ENCODE measurements at places on chromosomes 12 and 14.

DNA sequence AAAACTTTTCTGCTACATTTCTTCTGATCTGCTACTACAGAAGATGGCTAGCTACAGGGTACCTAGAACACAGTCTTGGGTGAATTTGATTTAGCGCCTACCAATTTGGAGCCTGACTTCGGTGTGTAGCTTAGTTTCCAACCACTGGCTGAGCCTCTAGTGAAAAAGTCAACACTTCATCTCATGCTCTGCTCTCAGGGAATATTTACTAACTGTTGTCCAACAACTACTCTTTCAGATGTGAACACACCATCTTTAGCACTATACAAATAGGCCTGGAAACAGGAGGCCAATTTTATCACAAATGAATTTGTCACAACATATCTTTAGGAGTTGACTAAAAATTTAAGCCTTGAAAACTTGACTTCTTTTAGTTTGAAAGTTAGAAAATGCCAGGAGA, 167.9 kb downstream of the NELL2 start:
- no peak for DNase-seq

- no peak for DNase-seq
Measured at GRCh38 chr12:102642199-102642598, 161.8 kb upstream of the IGF1 start.

DNA sequence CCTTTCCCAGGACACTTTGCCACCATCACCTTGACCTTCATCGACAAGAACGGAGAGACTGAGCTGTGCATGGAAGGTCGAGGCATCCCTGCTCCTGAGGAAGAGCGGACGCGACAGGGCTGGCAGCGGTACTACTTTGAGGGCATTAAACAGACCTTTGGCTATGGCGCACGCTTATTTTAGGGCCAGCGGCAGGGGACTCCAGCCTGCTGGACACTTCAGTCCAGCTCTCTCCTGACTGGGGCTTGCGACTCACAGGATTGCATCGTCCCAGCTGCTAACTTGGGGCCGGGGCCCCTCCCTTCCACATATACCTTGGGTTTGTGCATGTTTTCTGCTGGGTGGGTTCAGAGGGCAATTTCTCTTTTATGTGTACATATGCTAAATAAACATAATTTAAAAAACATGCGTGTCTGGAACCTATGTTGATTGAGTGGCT, 11.2 kb downstream of the AHSA1 start:
- DNase-seq = no peak

DNA sequence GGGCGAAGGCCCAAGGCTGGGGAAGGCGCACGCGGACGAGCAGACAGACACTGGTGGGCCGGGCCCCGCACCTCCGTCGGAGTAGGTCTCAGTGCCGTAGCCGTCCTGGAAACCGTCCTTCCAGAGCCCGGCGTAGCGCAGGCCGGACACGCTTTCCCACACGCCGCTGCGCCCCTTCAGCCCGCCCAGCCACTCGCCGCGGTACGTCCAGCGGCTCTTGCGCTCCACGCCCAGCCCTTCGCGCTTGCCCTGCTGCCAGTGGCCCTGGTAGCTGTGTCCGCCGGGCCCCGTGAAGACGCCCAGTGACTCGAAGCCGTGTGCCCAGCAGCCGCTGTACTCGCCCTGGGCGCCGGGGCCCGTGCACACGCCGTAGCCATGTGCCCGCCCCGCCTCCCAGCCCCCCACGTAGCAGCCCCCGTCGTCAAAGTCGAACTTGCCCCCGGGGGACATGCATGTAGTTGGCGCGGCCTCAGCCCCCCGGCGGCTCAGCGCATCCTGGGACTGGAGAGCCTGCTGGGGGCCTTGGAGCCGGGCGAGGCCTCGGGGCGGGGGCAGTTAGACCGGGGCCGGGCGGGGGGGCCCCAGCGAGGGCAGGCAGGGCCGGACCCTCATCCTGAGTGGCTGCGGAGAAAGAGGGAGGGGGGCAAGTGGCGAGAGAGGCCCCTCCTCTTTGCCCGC, 1.4 kb downstream of the JPH4 start:
- no peak for DNase-seq

GRCh38 chr12:81668475-81668874, 90.7 kb downstream of the PPFIA2 start:
- no peak for DNase-seq

- DNase-seq = no peak
Measured at GRCh38 chr12:75964150-75964549, 67.4 kb downstream of the PHLDA1 start.

- no peak for DNase-seq
Measured at GRCh38 chr14:64926398-64926995, 12.2 kb downstream of the CHURC1 start.

GRCh38 chr14:61565181-61565580, 130.1 kb upstream of the HIF1A start:
- no peak for DNase-seq

DNA sequence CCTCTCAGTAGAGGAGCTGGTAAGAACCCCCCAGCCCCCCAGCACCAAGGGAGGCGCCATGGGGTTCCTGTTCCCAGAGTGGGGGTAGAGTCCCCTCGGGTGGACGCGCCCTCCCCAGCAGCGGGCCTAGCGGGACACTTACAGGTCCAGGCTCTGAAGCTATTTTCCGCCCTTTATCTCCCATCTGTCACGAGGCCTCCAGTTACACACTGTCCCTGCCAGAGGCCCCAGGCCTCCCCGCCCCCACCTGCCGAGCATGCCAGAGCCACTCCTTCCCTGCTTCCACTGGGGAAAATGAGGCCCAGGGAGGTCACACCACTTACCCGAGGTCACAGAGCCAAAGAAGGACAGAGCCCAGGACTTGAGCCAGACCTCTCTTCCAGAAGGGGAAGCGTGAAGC, 3.1 kb downstream of the C14orf180 start:
- DNase-seq = no peak

- DNase-seq = no peak
Measured at GRCh38 chr12:72346363-72346944, 74.3 kb downstream of the TRHDE start.

DNA sequence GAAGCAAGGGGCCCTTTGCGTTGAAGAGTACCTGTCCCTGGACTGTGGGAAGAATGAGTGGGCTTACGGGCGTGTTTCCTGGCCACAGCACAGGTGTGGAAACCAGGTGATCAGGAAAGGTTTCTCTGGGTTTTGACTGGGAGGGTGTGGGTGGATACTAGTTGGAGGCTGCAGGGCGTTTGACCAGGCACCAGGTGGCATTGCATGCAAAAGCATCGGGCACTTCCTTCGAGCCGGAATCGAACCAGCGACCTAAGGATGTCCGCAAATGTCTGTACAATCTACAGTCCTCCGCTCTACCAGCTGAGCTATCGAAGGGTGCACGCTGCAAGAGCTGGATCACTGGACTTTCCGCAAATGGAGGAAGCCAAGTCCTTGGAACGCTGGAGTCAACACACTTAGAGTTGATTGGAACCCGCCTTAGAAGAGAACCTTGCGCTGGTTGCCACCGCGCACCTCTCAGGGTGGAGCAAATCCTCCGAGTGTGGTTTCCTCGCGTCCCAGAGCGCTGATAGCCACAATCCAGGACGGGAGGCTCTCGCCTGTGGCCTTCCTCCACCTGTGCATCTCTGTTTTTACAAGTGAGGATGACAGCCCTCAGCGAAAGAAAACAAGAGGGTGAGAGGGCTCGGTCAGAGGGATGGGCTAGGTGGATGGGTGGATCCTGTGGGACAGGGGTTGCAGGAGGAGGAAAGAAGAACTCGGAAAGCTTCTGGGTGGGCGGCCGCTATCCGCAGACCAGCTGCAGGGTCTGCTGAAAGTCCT, 21.2 kb upstream of the RNASE4 start:
- DNase-seq = no peak

Data from GM19239 (cell line).